ENCODE measurements at places on chromosomes 11 and 22.

GRCh38 chr11:109486129-109486528 lies 64.1 kb downstream of the C11orf87 start:
- no peak for DNase-seq

DNA sequence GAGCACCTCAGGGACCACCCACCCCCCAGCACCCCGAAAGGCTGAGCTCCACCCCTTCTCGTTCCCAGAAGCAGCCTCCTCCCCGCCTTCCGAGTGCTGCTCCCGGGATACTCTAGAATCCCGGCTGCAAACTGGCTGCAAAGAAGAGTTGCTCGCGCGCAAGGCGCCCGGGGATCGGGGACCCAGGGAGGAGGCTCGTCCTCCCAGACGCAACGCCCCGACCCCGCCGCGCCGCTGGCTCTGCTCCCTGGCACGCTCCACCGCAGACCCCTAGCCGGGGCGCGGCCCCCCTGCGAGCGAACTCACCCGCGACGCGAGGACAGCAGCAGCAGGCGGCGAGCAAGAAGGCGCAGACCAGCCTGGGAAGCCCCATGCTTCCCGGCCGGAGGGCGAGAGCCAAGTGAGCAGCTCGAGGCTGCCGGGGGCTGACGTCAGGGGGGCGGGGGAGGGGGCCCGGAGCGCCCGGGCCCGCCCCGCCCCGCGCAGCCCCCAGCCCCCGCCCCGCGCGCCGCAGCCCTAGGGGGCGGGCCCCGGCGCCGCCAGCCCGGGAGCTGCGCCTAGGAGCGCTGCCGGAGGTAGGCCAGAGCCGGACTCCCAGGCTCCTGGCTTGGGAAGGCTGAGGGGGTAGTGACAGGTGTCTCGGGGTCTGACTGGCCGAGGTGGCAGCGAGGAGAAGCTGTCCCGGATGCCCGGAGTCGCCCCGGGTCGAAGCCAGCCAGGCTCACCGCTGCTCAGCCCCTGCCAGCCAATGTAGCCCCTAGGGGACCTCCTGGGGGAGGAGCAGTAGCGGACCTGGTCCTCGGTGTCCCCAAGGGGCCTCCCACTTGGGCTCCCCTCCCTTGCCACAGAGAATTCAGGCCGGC lies at the start of gene MCAM:
TSS of gene MCAM (minus strand) at position 402 of the 863 bp plus-strand sequence. CDS start at position 373, 29 bp downstream.
- DNase-seq: no peak

GRCh38 chr22:50034126-50035081 lies 21.8 kb upstream of the IL17REL start:
- DNase-seq: no peak

DNA sequence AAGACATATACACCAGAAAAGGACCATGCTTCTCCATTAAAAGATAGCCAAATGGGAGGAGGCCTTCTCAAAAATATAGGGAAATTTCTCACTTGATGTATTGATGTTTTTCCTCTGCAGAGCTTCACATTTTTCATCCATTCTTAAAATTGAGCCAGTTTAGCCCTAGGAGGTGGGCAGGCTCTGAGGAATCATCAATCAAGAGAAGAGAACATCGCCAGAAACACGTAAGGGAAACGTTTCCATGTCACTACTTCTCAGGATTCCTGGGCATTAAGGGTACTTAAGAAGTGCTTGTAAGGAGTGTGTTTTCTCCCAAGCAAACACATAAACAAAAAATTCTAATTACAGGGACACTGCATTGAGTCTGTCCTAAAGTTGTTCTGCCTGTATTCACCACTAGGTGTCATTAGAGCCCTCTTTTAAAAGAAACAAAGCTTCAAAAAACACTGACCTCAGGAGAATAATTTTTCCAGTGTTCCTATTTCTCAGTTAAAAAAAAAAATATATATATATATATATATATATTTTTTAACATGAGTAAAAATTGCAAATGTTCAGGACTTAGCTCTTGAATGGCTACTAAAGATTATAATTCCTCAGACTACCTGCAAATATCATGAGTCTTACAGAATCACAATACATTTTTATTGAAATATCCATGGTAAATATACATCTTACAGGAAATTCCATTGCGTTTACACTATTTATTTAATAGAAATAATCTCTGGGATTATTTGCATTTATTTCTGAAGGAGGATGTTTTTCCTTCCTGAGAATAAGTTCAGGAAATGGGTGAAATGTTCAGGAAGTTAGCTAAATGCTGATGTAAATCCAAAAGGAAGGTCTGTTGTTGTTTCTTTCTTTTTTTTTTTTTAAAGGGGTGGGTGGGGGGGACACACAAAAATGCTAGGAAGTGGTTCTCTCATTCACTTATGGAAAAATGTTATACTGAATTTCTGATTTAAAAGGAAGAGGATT lies 16.0 kb downstream of the FZD4 start:
- peak; percentile 52 for DNase-seq

DNA sequence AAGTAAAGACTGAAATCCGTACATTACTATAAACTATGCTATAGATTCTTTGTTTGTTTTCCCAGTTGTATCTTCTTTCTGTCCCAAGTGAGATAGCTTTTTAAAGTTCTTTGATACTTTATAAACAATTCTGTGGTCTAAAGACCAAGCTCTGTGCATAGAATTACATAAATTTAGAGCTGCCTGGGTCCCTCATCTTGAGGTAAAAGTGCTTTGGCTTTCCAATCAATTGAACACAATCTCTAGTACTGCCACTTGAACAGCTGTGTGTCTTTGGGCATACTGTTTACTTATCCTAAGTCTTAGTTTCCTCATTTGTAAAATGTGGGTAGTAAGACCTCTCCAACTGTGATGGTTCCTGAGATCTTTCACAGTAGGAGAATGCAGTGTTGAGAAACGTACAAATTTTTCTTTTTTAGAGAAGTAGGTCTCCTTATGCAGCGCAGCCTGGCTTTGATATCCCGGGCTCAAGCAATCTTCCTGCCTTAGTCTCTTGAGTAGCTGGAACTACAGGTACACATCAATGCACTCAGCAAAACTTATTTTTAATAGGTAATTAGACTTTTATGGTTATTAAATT lies 2.5 kb upstream of the EED start:
- no peak for DNase-seq

DNA sequence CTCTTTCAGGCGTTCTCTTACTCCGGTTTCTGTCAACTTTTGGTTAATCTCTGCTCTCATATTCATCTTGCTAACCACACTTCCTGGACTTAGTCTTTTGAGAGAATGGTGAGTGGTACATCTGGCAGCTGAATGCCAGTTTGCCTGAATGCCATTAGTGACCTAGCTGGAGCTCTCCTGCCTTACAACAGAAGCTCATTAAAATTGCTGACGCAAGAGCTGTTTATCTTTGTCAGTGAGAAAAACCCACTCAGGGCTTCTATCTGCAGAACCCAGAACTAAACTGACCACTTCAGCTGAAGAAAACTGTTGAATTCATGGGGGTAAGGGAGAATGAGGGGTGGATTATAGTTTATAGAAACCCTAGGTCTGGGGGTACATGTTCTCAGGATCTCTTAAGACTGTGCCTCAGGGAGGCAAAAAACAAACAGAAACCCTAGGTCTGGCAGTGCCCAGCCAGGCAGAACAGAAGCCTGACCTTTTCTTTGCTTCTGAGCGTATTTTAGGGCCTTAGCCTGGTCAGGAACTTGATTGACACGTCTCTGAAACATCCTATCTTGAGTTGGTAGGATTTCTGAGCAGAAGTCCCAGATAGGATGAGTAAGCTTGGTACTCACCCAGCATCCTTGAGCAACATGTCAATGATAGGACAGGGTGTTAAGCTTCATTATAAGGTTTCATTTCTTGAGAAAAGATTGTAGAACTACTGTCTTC lies 52.8 kb upstream of the YWHAH start:
- no peak for DNase-seq

DNA sequence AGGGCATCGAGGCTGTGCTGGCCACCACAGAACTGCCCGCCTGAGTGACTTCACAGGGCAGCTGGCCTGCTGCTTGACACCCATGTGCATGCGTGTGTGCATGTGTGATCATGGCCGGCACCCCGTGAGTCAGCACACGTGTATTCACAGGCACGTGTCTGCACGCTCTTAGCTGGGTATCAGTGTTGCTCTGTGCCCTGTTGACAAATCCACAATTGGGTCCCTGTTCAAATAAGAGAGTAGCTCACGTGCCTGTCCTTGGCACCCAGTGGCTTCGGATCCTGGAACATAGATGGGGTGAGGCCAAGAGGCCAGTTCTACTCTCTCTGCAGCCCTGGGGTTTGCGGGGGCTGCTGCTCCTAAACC lies 14.0 kb downstream of the B3GAT1 start:
- no peak for DNase-seq

DNA sequence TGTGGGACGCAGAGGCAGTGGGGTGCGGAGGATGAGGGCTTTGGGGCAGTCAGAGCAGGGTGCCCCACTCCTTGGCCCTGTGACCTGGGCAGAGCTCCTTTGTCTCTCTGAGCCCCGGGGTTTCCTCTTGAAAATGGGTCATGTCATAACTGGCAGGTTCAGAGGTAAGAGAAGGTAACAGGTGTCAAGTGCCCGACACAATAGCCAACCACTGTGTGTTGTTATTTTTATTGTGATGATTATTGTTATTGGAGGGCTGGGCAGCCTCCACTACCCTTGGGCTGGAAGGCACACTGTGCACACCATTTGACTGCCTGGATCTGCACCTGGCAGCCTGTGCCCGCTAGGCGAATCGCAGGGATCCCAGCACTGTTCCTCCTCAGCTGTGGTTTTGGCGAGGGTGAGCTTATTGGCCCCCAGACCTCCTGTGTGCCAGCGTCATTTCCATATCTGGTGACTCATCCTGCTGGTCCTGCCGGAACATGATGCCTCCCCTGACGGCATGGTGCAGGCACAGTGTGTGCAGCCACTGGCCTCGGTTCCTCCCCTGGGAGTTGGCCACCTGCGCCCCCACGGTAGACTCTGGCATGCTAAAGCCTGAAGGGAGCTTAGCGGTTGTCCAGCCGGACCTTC lies 15.4 kb upstream of the SOX10 start:
- peak; percentile 12 for DNase-seq

DNA sequence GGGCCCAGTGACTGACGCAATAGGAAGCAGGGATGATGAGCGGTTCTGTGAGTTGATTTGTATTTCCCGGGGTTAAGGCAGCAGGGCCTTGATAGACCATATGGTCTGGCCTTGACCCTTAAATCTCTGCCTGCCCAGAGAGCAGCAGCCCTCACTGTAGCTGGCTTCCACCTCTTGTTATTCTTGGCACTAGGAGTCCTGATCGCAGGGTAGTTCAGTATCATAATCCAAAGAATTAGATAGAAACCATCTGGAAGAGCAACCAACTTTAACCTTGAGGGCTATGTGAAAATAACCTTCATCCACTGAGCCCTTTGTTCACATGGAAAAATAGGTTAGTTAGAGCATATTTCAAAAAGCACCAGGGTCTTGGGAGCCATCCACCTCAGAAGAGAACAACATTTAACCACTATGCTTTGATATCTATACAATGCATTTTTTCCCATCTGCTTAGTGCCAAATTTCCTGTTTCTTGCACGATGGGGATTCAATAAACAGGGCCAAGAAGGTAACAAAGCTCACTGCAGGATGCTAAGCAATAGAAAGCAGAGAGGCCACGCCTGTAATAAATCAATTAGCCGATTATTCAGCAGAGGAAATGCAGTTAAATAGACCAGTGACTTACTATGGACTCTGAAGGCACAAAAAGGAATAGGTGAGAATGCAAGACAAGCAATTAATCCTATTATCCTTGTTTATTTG lies 761.3 kb downstream of the OPCML start:
- no peak for DNase-seq

- no peak for DNase-seq
Observed at GRCh38 chr11:3157381-3158130, 7.6 kb downstream of the OSBPL5 start.

DNA sequence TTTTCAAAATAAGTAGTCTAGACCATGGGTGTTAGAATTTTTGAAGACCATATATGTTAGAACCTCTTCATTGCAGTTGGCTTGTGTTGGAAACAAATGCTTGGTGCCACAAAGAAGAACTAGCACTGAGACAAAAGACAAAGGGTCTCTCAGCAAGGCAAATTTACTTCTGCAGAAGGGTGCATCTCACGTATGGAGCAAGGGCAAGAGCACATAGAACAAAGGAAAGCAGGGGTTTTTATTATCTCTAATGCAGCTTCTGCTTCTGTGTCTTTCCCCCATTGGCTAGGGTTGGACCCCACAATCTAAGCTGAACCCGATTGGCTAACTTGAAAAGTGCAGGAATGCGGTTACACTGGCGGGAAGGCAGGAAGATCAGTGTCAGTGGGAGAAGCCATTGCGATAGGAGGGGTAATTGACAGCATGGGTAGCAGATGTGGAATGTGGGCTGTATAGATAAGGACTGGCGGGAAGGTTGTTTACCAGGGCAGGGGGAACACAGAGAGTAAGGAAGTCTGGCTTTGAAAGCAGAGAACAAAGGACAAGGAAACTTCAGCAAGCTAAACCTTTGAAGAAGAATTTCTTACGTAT lies 9.2 kb upstream of the RBMXL2 start:
- DNase-seq: no peak

DNA sequence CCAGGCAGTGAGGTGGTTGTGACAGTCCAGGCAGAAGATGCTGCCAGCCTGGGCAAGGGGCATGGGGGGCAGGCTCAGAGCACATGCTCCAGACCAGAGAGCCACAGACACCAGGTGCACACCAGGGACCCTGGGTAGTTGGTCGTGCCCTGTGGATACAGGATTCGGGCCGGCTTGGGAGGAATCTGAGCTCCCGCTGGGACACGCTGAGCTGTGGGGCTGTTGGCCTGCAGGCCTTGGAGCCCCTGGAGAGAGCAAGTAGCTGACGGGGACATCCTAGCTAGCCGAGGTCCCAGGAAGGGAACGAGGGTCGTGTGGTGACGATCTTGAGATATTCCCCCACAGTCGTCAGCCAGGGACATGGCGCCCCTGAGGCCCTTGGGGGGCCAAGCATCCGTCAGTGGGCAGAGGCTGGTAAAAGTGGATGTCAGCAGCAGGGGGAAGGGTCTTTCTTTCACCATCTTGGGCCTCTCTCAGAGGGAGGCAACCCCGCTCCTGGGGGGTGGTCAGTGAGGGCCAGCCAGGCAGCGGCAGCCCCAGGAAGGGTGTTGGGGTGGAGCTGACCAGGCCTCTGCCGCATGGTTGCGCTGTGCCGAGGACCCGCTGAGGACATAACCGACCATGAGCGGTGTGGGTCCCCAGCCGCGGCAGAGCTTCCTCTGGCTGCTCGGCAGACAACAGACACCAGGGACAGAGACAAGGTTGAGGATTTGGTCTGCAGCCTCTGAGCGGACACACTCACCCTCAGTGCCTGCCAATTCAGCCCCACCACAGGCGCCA lies 44.0 kb downstream of the CDKN1C start:
- DNase-seq: no peak

GRCh38 chr11:128830290-128831173 lies 36.6 kb downstream of the KCNJ1 start:
- DNase-seq: no peak

DNA sequence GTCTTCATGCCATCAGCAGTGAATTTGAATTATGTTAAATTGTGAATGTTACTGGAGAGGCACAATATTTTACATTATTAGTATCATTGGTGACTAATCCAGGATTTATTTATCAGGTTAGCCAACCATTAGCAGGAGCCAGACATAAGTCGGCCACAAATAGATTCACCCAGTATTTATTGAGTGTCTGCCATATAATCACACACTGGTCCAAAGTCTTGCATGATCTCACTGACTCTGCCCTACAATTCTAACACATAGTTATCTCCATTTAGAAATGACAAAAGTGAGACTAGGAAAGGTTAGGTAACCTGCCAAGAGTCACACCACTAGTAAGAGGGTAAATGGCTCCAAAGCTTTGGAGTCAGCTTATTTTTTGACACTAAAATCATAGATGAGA lies 179.6 kb downstream of the BLID start:
- DNase-seq: no peak

GRCh38 chr11:91730057-91730456 lies 494.6 kb upstream of the FAT3 start:
- DNase-seq: no peak

- DNase-seq: no peak
Observed at GRCh38 chr11:66368484-66368883, 3.1 kb downstream of the SLC29A2 start.

Measured in NCI-H1694 treated with DMSO at 0.1 percent for 48 hours (cell line).